Lung (tissue), 17 donors: ENCODE measurements at places on chromosomes 1 and 21.

DNA sequence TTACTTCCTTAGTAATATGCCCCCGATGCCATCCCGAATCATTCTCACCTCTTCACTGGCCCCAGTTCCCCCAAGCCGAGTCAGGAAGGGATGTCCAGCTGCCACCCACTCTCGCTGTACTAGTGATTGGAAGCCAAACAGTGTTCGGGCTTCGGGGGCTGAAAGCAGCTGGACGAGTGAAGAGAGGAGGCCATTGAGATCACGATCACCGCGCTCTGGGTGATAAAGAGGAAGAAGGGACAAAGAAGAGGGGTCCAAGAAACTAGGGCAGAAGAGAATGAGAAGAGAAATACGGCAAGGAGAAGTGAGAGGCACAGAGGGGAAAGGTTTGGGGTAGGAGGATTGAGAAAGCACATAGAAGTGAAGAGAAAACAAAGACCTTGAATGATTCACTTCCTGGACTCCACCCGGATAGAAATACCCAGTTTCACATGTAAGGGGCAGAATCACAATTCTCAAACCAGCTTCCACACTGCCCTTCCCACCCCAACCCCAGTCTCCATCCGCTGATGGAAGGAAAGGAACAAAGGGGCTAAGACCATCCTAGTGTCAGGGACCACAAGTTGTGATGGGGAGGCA lies 3.7 kb upstream of the SF3B4 start:
- DNase-seq = no peak

DNA sequence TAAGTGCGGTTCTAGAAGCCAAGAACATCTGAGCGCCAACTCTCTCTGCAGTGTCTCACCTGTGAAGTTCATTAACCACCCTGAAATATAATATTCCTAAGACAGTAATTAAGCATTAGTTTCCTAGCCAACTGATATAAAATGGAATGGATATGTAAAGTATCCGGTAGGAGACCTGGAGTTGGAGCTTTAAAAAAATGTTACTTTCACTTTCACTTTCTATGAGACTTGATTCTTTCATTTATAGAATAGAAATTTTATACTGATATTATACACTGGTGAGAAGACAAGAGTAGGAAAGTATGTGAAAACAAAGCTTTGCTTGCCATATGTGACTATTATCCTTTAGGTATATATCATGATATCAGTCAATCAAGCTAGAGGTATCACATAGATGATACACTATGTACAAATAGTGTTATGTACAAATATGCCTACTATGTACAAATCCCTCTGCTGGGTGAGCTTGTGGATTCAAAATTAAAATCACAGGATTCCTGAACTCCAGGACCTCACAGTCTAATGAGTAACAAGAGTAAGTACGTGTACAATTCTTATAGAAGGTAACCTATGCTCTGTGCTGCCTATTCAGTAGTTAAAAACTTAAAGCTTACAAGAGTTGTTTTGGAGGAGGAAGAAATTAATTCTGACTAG lies 934.2 kb downstream of the TTLL7 start:
- DNase-seq = no peak

DNA sequence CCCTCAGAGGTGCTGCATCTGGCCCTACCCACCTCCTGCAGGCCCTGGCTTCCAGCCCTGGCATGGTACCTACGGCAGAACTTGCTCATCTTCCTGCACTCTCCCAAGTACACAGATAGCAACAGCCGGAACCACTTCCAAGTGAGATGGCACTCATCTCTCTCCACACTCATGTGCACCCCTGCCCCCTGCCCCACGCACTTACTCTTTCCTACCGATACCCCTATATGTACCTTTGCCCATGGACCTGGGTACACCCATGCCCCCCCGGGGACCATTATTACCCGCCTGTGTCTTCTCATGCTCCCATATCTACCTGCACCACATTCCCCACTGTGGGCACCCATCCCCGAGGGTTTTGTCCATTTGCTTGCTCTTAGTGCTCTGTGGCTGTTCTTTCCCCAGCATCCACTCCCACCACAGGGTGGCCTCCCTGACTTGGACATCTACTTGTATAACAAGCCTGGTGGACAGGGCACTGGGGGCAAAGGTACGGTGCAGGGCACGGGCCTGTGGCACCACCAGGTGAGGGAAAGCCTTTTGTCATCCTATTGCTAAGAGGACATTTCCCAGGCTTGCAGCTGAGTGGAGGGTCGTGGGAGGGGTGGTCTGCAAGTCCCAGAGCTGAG lies 14.7 kb downstream of the HYI start:
- DNase-seq = no peak

GRCh38 chr1:31507676-31508530 lies 68.4 kb upstream of the TINAGL1 start:
- DNase-seq = no peak

- no peak for DNase-seq
These were observed 147.3 kb upstream of the KAZN start for GRCh38 chr1:14451217-14451616.

- DNase-seq = no peak
These were observed 20.3 kb upstream of the TNFRSF1B start for GRCh38 chr1:12146343-12147112.

DNA sequence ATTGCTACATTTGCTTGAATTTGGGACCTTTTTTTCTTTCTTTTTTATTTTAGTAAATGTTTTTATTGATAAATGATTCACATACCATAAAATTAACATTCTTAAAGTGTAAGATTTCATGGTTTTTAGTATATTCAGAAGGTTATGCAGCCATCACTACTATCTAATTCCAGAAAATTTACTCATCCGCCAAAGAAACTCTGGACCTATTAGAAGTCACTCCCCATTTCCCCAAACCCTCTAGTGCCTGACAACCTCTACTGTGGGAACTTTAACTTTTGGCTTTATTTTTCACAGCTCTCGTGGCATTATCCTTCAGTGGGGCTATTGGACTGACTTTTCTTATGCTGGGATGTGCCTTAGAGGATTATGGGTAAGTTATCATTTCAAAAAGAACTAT lies 4.5 kb downstream of the LEPR start:
- DNase-seq = no peak

GRCh38 chr1:248751635-248752034 lies 3.9 kb downstream of the LYPD8 start:
- no peak for DNase-seq

DNA sequence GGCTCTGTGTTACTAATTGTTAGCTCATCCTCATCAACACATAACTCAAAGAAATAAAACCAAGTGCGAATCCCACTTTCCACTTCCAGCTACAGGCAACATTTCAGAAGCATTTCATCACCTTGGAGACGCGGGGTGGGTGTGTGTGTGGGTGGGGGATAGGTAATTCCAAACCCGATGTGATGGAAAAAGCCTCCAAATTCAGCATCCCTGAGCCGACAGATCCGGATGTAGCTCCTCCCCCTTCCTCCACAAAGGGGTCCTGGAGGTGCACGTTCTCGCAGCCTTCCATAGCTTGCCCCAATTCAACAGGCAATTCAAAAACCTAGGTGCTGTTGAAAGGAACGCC lies 486 bp downstream of the HSPA13 start:
- no peak for DNase-seq

GRCh38 chr1:2194319-2194897 lies at the start of gene FAAP20:
FAAP20 (minus strand) TSS chr1:2194772; CDS start chr1:2194749, 23 bp downstream.
- DNase-seq = peak; percentile 77

- no peak for DNase-seq
These were observed 72.7 kb downstream of the KLHDC7A start for GRCh38 chr1:18553388-18553787.

GRCh38 chr1:241503444-241503843 lies 16.1 kb downstream of the FH start:
- no peak for DNase-seq

- DNase-seq = no peak
These were observed 1.3 kb downstream of the TRIM33 start for GRCh38 chr1:114509596-114510273.

DNA sequence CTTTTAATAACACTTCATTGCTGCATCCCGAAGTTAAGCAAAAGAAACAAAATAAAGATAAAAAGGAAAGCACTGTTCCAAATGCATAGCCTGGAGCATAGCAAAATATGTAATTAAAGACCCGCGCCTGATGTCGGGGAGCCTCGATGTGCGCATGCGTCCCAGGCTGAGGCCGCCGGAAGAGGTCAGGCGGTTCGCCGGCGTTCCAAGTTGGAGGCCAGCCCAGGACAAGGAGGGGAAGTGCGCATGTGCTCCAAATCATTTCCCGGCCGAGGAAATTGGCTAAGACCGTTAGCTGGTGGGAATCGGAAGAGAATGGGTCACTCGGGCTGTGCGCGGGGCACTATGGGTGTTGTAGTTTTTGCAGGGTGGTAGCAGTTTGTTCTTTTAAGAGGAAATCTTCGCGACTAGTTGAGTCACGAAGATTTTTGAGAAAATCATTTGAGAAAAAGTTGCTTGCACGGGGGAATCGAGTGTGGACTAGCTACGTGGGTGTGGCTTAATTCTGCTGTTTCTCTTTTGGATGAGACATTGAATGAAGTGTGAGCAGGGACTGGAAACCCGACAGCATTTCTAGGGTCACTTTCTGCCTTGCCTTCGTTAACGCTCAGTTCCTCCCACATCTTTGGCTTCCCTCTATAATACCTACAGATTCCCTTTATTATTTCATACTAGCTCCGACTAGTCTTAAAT lies 31.0 kb upstream of the CD1D start:
- DNase-seq = peak; percentile 99

- DNase-seq = no peak
These were observed 135.8 kb downstream of the VAV3 start for GRCh38 chr1:107829036-107829770.

DNA sequence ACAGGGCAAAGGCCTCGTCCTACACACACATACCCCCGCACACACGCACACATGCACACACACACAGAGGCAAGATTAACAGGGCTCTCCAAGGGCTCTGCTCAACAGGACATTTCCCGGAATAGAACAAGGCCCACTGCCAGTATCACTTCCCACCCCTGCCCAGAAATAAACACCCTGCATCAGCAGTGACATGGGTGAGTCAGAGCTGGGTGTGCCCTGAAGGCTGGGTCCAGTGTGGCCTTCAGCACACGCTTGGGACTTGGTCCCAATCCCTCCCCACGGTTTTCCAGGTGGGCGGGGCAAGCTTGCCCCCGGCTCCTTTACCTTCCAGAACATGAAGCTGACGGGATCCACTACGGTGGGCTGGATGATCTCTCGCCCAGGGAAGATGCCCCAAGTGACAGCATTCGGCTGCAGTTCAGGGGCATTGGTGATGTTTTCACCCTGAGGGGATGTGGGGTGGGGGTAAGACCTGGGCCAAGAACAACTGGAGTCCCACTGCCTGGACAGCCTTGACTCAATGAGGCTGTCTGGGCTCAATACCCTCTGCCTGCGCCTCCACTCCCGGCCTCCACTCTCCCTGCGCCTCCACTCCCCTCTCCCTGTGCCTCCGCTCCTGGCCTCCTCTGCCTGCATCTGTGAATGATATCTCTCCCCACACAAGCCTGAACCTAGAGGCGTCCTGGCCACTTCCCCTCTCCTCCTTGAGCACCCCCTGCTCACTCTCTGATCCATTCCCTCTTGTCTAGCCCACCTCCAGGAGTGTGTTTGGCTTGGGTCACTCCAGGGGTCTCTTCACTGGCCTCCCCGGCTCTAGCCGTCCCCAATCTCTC lies 14.7 kb downstream of the MTHFR start:
- peak; percentile 65 for DNase-seq

GRCh38 chr1:208183977-208184911 lies 59.9 kb downstream of the PLXNA2 start:
- no peak for DNase-seq

DNA sequence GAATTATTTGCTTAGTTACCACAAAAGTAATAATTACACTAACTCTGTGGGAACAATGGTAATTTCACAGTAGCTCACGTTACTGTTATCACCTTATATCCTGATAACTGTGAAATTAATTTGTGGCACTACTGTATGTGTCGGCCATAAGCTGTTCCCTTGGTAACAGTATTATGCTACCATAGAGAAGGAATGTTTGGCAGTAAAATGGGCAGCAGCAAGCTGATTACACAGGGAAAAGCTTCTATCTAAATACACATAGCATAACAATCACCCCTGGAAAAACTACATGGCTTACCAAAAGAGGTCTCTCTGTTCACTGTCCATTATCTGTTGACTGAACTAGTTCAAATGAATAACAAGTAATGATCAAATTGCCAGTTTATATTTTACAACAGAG lies 124.1 kb downstream of the DPYD start:
- peak; percentile 50 for DNase-seq

- DNase-seq = no peak
These were observed 8.9 kb upstream of the HAO2 start for GRCh38 chr1:119359730-119360129.

GRCh38 chr1:116375887-116376728 lies 3.1 kb downstream of the ATP1A1 start:
- no peak for DNase-seq
